ENCODE measurements at places on chromosomes 2 and 18.

GRCh38 chr2:158395166-158395565, 61.4 kb downstream of the CCDC148 start:
- DNase-seq, result no peak

GRCh38 chr2:63425606-63426005, 162.7 kb downstream of the WDPCP start:
- DNase-seq, result no peak

DNA sequence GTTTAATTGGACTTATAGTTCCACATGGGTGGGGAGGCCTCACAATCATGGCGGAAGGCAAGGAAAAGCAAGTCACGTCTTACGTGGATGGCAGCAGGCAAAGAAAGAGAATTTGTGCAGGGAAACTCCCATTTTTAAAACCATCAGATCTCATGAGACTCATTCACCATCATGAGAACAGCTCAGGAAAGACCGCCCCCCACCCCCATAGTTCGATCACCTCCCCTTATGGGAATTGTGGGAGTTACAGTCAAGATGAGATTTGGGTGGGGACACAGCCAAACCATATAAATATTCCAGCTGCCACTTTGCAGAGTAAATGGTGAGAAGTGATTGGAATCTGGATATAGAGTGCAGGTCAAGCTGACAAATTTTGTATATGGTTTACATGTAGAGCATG, 187.4 kb downstream of the ARL4C start:
- DNase-seq, result no peak

- DNase-seq, result no peak
Observed at GRCh38 chr18:12768625-12769024, 65.8 kb downstream of the PSMG2 start.

DNA sequence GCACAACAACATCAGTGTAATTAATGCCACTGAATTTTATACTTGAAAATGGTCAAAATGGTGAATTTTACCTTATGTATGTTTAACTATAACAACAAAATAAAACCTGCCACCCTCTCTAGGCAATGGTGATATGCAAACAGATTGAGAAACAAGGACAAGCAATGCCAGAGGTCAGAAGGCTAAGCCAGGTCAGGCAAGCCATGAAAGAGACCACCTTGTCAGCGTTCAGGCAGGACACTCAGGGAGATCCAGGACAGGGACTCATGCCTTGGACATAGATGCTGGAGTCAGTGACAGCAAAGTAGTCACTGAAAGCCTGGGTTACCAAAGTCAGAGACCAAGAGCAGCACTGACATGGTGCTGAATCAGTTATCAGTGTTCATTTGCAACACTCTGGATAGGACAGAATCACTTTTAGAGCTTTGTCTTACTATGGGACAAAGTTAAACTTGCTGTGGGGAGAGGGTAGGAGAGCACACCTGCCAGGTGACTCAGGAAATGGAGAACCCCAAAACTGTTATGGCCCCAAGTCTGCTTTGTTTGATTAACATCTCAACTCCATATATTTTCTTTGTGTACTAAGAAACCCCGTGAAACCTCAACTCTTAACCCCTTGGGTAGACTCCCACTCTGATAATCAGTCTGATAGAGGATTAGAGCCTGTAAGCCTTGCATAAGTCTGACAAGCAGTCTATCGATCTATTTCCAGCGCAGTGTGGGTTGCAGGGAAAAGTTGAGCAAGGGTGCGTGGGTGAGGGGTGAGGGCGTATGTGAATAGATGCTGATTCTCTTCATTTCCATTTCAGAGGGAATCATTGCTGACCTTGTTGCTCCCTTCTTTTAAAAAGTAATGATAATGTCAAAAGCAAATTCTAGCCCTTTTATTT, 48.7 kb upstream of the ZNF385B start:
- no peak for DNase-seq

DNA sequence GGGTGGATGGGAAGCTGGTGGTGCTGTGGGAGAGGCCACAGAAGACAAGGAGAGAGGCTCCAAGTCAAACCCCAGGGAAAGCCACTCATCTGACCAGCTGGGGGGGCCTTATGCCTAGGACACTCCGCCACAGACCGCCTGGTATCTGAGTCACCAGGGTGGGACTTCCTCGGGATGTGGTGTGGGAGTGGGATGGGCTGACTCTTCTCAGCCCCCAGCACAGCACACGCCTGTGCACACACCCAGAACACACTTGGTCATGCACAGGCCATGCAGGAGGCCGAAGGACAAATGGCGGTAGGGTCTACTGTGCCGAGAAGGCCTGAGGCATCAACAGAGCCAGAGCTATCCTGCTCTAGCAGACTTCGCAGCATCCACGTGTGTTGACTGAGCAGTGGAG, 136.4 kb downstream of the INHBB start:
- DNase-seq, result no peak

DNA sequence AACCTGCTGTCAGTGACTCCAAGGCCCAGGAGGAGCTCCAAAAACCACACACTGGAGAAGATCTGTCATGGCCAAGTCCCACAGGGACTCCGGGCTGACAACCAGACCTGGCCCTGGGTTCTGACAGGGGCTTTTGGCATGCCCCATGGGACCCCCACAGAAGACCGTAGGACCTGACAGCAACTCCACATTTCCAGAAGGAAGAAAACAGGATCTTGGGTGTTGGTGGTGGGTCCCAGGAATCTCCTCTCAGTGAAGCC, 275.9 kb upstream of the HS6ST1 start:
- DNase-seq, result no peak

GRCh38 chr2:38474715-38475566, 97.9 kb upstream of the ATL2 start:
- DNase-seq, result no peak

GRCh38 chr18:25231327-25231691, 120.7 kb downstream of the ZNF521 start:
- peak; percentile 66 for DNase-seq

DNA sequence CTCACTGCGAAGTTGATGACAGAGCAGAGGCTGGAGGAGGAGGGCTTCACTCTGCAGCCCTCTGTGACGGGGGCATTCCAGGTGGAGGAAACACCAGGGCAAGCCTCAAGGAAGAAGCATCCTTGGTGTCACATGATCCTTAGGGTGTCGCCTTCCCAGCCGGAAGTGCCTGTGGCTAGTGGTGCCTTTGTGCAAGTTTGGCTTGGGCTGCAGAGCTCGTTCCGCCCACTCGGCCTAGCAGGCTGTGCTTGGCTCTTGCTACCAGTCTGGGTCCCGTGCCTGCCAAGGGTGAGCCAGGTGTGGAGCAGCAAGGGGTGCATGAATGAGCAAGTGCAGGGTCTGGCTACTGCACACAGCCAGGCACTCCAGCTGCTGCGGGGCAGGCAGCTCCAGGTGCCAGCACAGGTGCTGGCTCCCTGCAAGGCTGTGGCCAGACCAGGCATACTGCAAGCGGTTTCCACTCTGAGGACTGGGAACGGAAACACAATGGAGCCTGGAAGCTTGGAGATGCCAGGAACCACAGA, 325.3 kb upstream of the SMIM21 start:
- DNase-seq, result no peak

DNA sequence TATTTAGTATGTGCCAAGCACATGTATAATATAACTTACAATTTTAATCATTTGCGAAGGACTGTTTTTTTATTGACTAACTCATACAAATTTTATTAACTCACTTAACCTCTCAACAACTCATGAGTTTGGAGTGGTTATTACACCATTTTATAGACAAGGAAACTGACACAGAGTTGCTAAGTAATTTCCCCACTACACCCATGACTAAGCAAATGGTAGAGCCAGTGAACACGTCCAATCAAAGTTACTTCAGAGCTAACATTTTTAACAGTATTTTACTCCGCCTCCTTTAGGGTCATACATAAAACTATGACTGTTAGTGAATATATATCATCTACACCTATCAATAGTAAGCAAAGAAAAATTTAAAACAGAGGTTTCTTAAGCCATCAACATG, 556.7 kb upstream of the FSIP2 start:
- no peak for DNase-seq

DNA sequence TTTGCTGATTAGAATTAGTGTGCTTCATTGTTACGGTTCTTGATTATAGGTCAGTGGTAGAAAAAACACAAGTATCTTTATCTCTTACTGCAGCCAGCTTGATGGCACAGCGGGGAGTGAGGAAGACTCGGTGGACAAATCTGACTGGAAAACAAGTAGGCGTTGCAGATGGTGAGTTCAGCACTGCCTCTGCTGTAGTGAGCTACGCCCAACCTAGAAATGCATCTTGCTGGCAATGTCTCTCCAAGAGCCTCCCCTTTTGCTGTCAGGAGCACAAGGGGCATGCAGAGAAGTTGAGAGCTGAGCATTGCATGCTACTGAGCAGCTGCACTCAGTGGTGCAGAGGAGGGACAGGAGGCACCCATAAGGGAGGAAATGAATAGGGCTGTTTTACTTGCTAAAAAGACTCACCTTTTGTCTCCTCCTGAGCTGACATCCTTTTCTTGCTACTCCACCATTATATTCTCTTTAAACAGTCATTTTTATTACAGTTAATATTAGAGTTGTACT, 977.3 kb upstream of the ACVR2A start:
- DNase-seq, result no peak

DNA sequence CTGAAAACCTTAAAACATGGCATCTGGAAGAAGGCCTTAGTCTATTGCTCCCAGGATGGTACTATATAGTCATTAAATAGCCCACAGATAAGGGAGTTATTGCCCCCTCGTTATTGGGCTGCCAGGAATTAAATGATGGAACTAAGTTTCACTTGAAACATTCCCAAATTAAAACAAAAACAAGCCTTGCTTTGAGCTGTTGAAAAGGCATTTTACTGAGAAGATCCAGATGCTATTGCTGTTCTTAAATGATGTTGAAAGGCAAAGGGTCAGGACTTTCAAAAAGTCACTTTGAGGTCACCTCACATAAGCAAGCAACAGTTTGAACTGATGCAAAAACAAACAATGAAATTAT, 2.0 kb upstream of the AMMECR1L start:
- no peak for DNase-seq

DNA sequence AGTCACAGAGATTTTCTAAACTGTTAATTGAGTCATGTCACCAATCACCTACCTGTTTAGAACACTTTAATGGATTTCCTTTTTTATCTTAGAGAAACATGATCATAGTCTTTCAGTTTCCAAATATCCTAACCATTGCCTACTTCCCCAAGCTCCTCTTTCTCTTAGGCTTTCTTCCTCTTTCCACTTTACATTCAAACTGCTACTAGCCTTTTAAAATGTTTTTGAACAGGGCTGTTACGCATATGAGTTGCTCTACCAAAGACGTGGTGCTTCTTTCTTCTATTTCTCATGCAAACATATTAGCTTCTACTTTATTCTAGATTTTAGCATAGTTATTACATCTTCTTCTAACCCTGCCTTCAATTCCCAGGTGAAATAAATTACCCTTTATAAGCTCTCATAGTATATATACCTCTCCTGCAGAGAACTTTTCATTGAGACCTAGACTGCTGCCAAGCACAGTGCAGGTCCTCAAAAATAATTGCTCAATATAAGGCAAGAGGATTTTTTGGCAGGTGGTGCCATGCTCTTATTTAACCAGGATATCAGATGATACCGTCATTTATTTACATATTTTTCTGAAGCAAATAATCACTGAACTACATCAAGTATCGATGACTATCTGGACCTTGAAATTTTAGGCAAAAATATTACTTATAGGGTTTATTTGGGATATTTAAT, 937.1 kb downstream of the TSN start:
- no peak for DNase-seq

- DNase-seq, result no peak
Observed at GRCh38 chr2:144596073-144596871, 76.4 kb upstream of the ZEB2 start.

DNA sequence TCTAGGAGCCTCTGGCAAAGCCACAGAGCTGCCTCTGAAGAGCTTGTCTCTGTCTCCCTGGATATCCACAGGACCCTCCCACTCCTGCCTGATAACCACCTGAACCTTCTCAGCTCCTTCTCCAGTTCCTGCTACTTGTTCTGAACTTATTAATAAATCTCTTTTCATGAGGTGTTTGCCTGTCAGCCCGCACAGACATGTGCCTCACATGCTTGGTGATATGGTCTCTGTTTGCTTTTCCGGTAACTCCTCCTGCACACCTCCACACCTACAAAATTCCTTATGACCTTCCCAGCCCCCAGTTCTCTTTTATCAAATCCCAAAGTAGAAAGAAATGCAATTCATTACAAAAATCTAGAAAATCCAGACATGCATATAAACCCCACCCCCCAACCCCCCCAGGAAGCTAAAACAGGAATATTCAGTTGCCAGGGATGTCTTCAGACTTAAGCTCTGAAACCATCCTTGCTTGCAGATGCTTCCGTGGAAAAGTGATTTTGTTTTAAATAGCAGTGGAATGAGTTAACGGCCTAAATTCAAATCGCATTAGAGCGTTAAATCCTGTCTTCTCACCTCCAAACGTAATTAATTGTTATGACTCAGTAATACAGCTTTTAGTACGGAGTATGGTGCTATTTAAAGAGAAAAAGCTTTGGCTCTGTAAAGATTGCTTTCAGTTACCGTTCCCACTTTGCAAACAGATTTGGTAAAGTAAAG, 2.1 kb upstream of the PID1 start:
- no peak for DNase-seq

GRCh38 chr2:60353406-60353800, 200.1 kb downstream of the BCL11A start:
- no peak for DNase-seq

DNA sequence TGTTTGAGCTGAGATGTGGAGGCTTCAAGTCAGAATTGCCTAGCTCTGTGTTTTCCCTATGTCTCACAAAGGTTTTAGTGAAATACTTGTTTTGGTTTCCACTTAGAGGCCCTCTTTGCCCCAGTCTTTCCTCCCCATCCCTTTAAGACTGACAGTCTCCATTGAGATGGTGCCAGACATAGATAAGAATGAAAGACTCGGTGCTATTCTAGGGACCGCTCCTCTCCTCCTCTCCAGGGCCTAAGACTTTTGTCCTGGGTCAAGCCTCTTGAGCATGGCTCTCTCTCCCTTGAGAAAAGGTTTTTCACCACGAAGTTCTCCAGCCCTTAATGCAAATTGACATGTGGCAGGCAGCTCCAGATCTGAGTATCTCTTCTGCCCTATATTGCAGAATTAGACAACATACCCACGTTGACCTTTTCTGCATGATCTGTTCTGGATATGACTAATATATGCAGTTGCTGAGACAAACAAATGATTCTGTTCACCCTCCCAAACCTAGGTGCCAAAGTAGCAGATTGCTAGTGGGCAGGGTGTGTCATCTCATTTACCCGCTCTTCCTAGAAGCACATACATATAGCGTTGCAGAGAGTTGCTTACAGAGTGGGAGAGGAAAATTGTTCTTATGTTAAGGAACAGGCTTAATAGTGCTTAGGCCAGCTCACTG, 47.5 kb upstream of the ACSL3 start:
- DNase-seq, result no peak

- DNase-seq, result no peak
Observed at GRCh38 chr2:96102596-96103186, 13.7 kb downstream of the ADRA2B start.

- no peak for DNase-seq
Observed at GRCh38 chr2:46229134-46230063, 67.8 kb upstream of the EPAS1 start.

DNA sequence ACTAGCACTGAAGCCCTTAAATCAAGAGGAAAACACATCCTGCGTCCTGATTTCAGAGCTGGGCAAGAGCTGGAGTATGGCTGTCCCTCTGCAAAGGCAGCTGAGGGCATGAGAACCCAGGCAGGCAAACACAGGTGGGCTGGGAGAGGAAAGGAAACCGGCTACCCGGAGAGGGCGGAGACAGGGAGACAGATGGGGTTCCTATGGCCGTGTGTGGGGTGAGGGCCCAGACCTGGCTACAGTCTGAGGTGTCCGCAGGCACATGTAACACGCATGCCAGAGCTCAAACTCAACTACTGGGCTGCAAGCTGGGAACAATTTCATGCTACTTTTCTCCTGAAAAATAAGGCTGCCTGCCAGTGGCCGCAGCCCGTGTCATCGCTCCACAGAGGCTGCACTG, 2.7 kb downstream of the COPS9 start:
- no peak for DNase-seq

- no peak for DNase-seq
Observed at GRCh38 chr18:36212301-36213171, 25.2 kb downstream of the MOCOS start.
